ENCODE measurements at places on chromosomes 7 and 10.

DNA sequence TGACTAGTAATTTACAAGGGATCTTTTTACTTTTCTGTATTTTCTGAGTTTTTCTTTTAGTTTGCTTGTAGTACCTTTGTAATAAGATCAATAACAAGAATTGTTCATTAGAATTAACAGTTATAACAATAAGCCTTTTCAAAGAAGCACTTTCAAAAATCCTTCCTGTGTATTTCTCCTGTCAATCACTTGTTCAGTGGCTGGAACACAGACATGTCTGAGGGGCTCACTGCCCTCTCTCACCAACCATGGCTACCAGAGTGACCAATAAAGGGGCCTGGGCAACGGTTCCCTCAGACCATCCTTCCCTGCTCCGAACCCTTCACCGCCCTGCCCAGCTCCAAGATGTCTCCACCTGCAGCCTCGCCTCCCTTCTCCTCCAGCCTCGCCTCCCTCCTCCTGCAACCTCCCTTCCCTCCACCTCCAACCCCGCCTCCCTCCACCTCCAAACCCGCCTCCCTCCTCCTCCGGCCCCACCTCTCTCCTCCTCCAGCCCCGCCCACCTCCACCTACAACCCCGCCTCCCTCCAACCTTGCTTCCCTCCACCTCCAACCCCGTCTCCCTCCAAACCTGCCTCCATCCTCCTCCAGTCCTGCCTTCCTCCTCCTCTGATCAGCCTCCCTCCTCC lies 353.4 kb downstream of the TNS3 start:
- DNase-seq = no peak

GRCh38 chr10:111648046-111648445 lies 535.5 kb downstream of the GPAM start:
- DNase-seq = no peak

- no peak for DNase-seq
These were observed 3.3 kb downstream of the MAP3K8 start for GRCh38 chr10:30437031-30437841.

- no peak for DNase-seq
These were observed at the start of gene PAPOLB for GRCh38 chr7:4861673-4862072. PAPOLB (minus strand) TSS chr7:4862030; CDS start chr7:4861810, 220 bp downstream.

DNA sequence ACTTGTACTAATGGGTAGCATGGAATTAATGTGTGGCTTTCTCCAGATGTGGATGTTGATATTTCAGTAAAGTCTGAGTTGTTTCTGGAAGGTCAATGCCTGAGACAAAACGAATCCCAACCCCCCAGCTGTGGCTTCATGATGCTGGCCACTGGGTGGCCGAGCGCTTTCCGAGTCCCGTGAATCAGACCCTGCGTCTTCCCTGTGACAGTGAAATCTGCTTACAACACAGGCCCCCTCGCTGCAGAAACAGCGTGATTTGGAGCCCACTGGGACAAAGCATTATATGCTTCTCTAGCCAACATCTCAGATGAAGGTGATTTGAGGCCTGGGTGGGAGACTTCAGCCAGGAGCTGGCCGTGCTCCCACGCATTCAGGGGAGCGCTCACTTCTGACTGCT lies 124.7 kb downstream of the WDR37 start:
- no peak for DNase-seq

DNA sequence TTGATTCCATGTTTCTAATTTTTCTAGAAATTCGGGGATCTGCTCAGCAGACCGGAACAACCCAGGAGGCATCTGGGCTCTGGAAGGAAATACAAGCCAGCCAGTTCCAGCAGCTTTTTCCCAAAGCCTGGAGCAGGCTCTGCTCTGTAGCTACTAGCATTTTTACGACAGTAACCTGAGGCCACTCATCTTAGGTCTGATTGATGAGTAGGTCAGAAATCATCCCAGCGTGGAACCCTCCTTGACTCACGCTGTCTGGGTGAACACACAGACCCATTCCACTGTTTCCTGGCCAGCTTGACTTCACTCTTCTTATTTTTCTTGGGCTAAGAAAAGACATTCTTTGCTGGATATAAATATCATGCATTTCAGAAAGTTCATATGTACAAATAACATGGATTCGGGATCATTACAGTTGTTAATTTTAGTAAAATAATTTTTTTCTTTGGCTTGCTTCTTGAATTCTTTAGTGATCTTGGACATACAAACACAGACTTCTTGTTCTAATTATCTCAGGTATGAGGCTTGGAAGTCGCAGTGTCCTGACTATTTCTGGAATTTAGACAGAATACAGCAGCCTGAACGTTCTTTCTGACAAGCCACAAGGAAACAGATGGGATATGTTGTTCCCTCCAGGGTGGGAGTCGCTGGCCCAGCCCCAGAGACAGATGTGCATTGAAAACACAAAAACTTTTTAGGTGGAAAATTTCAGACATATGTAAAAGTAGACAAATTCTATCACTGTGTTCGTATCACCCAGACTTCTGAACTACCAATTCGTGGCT lies 54.6 kb upstream of the PITRM1 start:
- no peak for DNase-seq

GRCh38 chr7:50409856-50410745 lies 40.0 kb downstream of the FIGNL1 start:
- DNase-seq = no peak

GRCh38 chr7:86768967-86769760 lies 125.5 kb downstream of the GRM3 start:
- no peak for DNase-seq

DNA sequence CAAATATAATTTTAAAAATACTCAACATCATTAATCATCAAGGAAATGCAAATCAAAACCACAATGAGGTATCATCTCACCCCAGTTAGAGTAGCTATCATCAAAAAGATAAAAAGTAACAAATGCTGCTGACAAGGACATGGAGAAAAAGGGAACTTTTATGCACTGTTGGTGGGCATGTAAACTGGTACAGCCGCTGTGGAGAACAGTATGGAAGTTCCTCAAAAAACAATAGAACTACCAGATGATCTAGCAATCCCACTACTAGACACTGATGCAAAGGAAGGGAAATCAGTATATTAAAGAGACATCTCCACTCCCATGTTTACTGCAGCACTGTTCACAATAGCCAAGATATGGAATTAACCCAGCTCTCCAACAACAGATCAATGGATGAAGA lies 384.5 kb downstream of the PLXDC2 start:
- DNase-seq = no peak

DNA sequence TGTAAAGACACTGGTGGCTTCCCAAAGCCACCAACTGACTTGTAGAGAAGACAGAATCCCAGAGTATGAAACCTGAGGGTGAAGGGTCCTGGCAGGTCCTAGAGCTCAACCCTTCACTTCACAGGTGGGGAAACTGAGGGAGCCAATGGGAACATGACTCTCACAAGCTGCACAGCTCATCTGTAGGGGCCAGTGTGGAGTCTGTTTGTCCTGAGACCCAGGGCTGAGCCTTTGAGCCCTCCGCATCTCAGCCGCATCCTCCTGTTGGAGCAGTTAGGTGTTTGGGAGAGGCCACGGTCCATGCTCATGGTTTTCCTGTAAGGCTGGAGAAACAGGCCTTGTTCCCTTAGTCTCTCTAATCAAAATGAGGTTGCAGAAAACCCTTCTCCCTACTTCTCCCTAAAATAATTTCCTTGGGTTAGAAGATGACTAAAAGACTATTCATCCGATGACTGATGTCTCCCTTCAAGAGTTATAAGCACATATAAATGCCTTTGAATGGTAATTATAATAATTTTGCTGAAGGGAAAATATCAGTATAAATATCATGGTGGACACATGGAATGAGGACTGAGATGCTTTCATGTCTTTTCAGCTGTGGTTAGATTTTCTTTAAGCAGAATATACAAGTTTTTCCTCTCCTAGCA lies 10.3 kb downstream of the HTRA1 start:
- DNase-seq = no peak

DNA sequence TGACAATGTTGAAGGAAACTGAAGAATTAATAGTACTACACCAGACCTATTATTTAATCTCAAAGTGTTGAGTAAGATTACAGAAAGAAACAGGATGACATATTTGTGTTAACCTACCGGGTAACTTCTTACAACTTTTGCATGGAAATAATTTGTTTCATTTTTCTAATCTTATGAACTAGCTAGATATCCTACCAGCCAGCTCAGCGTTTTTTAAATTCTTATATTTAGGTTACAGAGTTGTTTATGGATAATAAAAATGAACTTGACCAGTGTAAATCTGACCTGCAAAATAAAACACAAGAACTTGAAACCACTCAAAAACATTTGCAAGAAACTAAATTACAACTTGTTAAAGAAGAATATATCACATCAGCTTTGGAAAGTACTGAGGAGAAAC lies 37.0 kb downstream of the KIF11 start:
- DNase-seq = no peak

DNA sequence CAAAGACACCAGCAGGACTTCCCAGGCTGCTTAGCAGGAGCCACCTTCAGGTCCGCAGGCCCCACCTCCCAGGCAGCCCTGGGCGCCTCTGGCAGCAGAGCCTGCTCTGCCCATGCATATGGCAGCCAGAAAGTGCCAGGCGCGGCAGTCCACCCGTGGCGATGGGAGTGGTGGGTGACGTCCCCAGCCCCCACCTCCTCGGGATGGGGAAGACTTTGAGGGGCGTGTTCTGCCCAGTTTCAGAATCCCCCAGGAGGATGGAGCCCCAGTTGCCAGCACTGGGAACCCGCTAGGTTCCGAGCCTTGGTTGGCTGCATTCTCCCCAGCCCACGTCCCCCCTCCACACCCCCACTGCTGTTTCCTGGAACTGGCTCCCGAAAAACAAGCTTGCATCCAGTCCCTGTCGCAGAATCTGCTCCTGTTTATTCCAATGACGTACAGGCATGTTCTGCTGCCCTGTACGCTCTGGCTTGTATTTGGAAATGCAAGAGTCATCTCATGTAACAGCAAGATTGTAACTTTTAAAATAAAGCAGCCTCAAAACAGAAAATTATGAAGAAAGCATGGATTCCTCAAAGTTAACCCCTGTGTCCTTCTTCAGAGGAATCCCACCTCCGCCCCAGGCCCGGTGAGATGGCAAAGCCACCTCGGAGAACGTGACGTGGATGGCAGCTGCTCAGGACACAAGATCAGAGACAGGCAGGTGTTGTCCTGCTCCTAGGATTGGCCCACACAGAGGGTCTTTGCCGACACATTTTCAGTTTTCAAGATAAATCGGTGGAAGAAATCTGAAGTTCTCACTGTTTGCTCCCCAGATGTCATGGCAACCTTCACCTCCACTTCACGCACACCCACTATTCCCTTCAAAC lies 87.8 kb upstream of the PPP2R2D start:
- no peak for DNase-seq

DNA sequence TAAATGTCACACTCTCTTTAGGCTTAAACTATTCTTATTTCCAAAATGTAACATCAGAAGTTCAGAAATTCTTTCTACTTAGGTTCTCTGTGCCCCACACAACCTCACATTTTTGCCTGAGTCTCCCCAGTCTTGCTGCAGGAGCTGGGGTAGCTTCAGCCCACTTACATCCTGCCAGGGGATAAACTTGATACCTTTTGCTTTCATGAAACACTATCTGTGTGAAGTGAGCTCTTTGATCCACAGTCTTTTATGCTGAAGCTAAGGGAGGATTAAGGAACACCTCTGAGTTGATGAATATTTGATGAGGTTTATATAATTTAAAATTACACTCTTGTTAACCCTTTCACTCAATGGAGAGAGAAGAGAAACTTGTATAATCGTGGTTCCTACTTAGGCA lies 341.0 kb downstream of the AUTS2 start:
- DNase-seq = no peak

- DNase-seq = no peak
These were observed 36.1 kb downstream of the SORBS1 start for GRCh38 chr10:95525033-95525418.

GRCh38 chr10:92789067-92789466 lies 59.3 kb upstream of the EXOC6 start:
- DNase-seq = no peak

GRCh38 chr10:11165591-11166543 lies 148.2 kb downstream of the CELF2 start:
- no peak for DNase-seq

DNA sequence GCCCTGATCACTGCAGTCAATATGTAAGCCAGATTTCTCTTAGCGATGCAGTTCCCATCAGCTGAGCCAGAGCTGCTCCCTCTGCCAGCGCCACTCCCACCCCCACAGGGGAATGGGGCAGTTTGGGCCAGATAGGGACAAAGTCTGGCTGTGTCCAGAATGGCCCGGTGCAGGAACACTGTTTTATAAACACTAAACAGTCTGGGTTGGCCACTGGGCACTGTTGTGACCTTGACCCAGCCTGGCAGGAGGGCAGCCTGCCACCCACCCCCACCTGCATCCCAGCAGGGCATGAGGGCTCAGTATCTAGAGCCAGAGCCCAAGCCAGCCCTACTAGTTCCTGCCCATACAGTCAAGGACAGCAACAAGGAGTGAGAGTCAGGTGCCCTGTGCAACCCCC lies 1.3 kb downstream of the OGDHL start:
- no peak for DNase-seq

- DNase-seq = no peak
These were observed 401.4 kb upstream of the GALNT17 start for GRCh38 chr7:70730451-70731110.

GRCh38 chr7:113891828-113892227 lies 27.0 kb downstream of the PPP1R3A start:
- DNase-seq = no peak

DNA sequence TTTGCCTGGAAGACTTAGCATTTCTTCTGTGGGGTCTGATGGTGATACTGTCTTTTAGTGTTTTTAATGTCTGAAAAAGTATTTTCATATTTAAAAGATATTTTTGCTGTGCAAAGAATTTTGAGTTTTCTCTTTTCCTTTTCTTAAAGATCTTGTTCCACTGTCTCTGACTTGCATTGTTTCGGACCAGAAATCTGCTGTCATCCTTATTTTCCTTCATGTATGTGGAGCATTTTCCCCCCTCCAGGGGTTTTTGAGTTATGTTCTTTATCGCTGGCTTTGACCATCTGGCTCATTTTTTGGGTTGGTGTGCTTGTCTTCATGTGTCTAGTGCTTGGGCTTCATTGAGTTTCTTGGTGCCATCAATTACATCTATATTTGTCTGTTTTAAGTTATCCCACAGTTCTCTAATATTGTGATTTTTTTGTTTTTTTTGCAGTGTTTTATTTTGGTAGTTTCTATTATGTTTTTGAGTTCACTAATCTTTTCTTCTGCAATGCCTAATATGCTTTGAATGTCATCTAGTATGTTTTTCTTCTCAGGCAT lies 119.9 kb downstream of the MGMT start:
- no peak for DNase-seq
